ENCODE measurements at places on chromosomes 12 and 14. TPM values are rescaled to one million over a fixed set of nuclear protein-coding genes. Genes with fewer than 3 reads are reported as not detected.

SLC2A14 gene
- total RNA-seq: 2.3 TPM

DNA sequence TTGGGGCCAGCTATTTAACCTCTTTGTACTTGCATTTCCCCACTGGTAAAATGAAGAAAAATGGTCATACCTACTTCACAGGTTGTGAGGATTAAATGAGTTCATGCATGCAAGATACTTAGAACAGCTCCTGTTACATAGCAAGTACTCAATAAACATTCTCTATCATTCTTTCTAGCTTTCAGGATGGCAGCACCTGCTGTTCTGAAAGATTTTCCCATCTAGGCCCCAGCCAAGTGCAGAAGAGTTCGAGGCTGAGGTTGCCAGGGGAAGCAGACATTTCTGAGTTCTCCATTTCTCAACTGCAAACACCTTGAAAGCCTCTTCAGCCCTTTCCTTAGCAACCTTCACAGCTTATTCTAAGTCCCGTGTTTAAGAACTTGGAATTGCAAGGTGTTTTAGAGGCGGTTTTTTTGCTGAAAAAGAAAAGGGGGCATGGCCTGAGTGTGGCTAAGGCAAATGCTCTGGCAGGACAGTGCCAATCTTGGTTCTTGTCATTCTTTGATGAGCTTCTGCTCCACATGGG, 73.0 kb upstream of the PRMT8 start:
- no peak for DNase-seq

DNA sequence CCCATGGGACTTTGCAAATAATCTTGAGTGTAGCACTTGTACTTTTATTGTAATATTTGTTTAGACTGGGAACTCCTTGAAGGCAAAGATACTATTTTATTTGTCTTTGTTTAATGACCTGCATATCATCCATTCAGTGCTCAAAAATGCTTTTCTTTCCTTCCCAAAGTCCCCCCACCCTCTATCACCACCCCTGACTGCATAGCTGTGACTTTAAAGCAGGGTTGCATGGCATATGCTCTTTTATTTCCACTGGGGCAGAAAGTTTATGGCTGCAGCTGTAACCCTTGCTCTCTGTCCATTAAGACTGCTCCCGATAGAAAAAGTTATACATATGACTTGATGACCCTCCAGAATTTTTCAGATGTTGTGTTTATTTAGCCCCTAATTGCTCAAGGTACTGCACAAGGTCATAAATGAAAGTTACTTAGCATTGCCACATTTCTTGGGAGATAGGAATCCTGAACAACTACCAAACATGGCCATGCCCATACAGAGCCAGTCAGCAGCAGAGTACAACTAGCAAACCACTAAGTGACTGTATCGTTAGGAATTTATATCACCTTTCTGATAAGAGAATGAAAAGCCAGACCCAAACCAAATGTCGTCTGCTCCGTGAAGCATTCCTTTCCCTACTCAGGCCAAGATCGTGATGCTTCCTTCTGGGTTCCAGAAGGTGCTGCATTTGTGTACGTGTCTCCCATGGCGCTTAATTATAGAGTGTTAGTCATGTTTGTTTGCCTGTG, 114.3 kb downstream of the DIP2B start:
- no peak for DNase-seq

GALNT9 gene
- total RNA-seq: 23.1 TPM

DNA sequence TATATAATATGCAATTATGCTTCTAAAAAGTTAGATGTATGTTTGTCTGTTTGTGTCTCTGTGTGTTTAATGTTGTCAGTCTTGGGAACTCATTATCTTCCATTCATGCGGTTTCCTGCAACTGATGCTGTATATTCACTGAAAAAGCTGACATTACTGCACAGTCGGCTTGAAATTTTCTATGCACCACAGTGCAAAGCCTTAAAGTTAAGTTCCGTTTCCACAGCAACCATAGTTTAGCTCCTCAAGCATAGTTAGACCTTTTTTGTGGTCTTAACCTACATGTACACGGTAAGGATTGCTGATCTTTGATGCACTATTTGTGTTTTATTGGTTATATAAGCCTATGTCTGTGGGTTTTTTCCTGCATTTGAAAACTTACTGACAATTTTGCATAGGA, 309.4 kb downstream of the KCNC2 start:
- DNase-seq: no peak

DNA sequence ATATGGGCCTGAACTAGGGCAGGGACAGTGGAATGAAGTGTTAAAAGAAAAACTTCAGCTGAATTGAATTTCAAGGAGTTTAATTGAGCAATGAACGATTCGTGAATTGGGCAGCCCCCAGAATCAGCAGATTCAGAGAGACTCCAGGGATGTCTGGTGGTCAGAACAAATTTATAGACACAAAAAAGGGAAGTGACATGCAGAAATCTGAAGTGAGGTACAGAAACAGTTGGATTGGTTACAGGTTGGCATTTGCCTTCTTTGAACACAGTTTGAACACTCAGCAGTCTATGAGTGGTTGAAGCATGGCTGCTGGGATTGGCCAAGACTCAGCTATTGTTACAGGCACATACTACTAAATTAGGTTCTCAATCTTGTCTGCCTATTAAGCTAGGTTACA, 9.7 kb upstream of the TBPL2 start:
- no peak for DNase-seq

- no peak for DNase-seq
Measured at GRCh38 chr12:65343801-65344200, 65.3 kb downstream of the MSRB3 start.

- no peak for DNase-seq
Measured at GRCh38 chr14:27050208-27050607, 452.4 kb upstream of the NOVA1 start.

GRCh38 chr14:74015963-74016362, 3.1 kb downstream of the ENTPD5 start:
- no peak for DNase-seq

AQP5 gene
- total RNA-seq: 0.82 TPM

- no peak for DNase-seq
Measured at GRCh38 chr12:104150416-104150815, 12.4 kb upstream of the NFYB start.

TDG gene
- 42.9 TPM for total RNA-seq

DNA sequence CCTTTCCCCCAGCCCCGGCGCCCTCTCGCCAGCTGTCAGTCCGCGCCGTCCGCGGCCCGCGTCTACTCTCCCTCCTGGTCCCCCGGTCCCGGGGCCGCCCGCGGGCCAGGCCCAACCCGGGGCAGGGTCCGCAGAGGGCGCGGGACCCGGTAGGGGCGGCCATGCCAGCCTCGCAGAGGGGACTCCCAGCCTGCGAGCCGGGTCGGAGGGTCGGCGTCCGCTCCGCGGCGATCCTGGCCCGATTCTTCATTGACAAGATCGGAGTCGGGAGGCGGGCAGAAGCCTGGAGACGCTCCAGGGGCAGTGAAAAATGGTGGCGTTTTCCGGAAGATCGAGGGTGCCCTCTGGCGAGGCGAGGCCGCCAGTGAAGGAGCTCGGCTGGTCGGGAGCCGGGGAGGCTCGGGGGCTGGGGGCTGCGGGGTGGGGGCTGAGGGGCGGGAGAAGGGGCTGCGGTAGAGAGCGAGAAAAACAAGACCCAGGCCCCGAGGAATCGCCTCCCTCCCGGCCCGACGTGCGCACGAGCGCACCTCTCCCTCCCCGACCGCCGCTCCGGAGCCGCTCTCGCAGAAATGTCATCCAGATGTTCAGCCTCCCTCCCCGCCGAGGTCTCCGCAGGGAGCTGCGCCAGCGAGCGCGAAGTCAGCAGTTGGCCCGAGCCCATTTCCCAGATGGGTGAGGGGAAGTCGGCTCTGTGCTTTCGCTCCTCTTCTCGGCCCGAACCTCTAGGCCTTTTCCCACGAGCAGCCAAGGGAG, 647 bp upstream of the TGFB3 start:
- peak; percentile 71 for DNase-seq

DNA sequence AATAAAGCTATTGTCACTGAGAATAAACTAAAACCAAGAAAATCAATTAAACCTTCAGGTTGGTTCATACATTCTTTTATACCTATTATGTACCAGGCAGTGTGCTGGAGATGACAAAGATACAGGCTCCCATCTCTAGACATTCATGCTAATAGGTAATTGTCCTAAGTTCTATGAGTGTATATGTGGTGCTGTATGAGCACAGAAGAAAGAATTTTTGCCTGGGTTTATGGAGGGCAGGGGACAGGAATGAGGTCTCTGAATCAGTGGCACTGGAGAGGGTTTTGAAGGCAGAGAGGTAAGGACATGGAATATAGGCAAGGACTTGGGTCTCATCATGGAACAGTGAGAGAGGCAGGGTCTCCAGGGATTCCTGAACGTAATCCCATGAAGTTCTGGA, 38.7 kb downstream of the MAP1LC3B2 start:
- DNase-seq: no peak

GRCh38 chr14:81301813-81302212, 81.1 kb upstream of the GTF2A1 start:
- no peak for DNase-seq

DNA sequence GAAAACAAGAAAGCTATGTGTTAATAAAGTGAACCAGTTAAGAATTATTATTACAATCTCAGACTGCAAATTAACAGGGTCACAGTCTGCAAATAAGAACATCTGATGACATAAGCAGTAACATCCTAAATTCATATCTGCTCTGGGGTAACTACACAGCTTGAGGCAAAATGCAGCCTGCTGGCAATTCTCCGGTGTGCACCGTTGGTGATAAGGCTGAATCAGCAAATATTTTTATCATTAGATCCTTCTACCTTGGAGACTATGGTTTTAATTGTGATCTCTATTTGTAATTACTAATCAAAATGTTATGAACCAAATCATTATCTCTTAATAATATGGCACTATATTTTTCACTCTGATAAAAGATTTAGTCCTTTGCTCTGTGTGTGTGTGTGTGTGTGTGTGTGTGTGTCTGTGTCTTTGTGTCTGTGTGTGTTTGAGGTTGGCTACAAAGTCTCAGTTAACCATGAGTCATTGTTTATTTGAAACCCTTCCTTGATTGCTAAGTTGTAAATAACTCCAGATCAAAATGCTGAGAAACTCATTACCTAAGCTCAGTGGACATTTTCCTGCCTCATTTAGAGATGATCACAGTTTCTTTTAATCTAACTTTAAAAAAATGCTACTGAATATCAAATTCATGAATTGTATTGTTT, 442.6 kb downstream of the GXYLT1 start:
- no peak for DNase-seq

- no peak for DNase-seq
Measured at GRCh38 chr14:22887990-22888378, 5.0 kb downstream of the REM2 start.

DNA sequence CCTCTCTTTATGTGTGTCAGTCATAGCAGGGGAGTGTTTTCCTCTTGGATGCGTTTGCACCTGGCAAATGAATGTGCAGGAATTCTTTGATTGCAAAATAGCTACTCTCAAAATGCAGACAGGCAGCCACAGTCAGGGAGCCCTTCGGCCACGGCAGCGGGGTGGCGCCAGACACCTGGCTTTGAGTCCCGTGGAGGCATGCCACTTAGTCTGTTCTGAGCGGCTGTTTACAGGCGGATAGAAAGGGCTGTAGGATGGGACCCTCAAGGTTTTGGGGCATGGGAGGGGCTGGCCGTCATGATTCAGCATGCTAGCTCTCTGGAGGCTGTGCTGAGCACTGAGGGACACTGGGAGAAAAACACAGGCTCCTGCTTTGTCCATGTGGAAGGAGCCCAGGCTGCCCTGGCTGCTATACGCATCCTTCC, 117.1 kb downstream of the SLC25A47 start:
- peak; percentile 93 for DNase-seq

GRCh38 chr14:20820063-20820904, 17.6 kb upstream of the RNASE1 start:
- DNase-seq: no peak

DNA sequence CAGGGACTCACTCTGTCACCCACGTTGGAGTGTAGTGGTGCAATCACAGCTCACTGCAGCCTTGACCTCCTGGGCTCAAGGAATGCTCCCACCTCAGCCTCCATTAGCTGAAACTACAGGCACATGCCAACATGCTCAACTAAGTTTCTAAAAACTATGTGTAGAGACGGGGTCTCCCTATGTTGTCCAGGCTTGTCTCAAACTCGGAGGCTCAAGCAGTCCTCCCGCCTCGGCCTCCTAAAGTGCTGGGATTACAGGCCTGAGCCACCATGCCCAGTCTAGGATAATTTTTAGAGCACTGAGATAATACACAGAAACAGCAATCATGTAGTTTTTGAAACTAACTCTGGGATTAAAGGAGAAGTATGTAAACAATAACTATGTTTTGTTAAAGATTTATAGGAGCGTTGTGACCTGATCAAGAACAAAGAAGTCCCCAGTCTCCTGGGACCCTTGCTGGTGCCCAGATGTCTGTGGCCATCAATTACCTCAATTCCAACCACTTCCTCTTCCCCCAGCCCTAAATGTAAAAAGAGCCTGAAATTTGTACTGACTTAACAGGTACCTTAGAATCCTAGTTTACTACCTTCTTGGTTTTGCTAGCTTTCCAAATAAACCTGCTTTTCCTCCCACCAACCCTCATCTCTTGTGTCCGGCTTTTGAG, 28.9 kb upstream of the EGLN3 start:
- DNase-seq: no peak

GARIN6 gene
- not detected for total RNA-seq

RPS6KL1 gene
- total RNA-seq: 42.4 TPM

GRCh38 chr14:68268719-68269118, 449.1 kb downstream of the RAD51B start:
- no peak for DNase-seq

DNA sequence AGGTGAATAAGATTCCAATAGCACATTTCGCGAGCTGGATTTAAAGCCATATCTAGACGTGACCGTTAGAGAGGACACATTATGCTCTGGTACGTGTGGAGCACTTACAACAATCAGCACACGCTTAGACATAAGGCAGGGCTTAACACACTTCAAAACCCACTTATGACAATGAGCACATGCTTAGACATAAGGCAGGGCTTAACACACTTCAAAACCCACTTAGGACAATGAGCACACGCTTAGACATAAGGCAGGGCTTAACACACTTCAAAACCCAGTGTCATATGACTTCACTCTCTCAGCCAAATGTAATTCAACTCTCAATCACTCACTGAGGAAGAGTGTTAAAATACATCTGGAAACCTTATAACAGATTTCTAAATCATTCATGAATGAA, 11.2 kb upstream of the PLD4 start:
- no peak for DNase-seq

DNA sequence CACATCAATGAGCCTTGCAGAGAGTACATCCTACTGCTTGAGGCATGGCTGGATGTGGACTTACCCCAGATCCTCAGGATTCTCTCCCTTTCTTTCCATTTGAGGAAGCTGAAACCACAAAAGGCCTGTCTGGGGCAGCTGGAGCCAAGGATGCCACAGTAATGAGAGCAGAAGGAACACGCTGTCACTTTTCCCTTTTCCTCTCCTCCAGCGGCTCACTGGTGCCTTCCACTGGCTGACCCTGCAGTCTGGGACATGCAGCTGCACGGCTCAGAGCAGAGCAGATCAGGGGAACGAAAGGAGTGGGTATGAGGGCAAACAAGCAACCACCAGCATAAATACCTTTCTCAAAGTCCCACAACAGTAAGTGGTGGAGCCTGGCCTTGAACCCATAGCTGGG, 78.2 kb downstream of the GAS2L3 start:
- no peak for DNase-seq

GRCh38 chr14:29649170-29649569, 278.5 kb downstream of the PRKD1 start:
- DNase-seq: no peak

Data from cerebellum (tissue), 4 donors.